ENCODE measurements at places on chromosomes 7 and 10. TPM values are rescaled to one million over a fixed set of nuclear protein-coding genes. Genes with fewer than 3 reads are reported as not detected.

DNA sequence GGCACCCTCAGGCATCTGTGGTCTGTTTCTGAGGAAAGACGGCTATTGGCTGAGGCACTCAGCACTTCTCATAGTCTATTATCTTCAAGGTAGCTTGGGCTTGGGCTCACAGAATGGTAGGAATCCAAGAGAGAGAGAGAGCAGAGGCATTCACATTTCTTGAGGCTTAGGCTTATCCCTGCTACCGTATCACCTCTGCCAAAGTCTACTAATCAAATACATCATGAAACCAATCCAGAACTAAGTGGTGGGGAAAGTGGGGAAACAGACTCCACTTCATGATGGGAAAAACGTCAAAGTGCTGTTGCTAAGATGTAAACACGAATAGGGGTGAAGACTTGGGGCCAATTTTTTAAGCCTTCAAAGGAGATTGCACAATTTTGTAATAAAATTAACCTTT, 271.1 kb upstream of the SEMA3D start:
- no peak for DNase-seq

GRCh38 chr7:152674860-152675758, 832 bp downstream of the XRCC2 start:
- DNase-seq, result peak; percentile 52

- no peak for DNase-seq
These were observed 109.4 kb downstream of the TMEM26 start for GRCh38 chr10:61343796-61344195.

The IL6 gene
- total RNA-seq, result not detected

The IDI2 gene
- not detected for total RNA-seq

The PRLHR gene
- not detected for total RNA-seq

The PRKAR2B gene
- 1.3 TPM for total RNA-seq

The NPC1L1 gene
- not detected for total RNA-seq
